ENCODE measurements at places on chromosomes 4 and X.

GRCh38 chr4:123618606-123619005 is 222.0 kb downstream of the SPRY1 start:
- DNase-seq: no peak

GRCh38 chr4:120555058-120555457 is 367.5 kb downstream of the PRDM5 start:
- DNase-seq: no peak

DNA sequence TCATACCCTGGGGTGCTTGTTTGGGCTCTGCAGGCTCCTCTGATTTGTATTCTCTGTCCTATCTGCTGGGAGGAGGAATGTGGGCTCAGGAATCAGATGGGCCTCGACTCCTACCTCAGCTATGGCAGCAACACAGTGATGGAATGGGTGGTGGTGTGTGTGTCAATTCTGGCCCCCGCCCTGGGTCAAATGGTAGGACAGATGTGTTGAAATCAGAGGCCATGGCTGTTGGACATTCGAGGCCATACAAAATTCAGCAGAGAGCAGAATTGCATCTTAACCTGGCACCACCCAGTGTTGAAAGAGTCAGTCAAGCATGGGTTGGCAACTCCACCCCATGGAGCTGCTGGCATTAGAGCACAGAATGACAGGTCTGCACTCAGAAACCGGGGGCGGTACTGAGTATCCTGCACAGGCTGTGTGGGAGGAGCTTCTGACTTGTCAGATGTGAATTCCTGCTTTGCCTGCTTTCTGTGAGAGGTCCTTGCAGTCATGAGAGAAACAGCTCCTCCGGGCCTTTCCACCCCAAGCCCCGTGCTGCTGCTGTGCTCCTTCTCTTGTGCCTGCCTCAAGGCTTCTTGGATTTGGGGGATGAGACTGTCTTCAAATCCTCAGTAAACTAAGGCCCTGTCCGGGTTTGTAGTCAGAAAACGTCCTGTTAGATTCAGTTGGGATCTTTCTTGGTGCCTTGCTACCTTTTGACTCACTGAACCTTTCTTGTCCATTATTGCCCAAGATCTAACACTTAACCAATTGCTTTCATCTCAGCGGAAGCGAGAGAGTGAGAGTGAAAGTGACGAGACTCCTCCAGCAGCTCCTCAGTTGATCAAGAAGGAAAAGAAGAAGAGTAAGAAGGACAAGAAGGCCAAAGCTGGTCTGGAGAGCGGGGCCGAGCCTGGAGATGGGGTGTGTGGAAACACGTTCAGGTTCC is 13.0 kb downstream of the DKC1 start:
- DNase-seq: no peak

DNA sequence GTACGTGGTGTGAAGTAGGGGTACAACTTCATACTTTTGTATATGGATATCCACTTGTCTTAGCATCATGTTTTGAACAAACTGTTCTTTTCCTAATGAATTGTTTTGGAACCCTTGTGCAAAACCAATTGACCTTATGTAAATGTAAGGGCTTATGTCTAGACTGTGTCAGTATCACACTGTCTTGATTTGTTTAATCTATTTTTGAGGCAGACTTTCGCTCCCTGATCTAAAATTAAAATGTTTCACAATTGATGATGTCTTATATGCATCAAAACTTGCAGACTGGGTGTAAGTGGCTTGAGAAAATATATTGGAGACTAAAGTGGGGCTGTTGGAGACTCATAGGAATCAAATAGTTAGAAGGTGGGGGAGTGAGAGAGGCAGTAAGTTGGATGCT is 25.2 kb downstream of the REPS2 start:
- no peak for DNase-seq

DNA sequence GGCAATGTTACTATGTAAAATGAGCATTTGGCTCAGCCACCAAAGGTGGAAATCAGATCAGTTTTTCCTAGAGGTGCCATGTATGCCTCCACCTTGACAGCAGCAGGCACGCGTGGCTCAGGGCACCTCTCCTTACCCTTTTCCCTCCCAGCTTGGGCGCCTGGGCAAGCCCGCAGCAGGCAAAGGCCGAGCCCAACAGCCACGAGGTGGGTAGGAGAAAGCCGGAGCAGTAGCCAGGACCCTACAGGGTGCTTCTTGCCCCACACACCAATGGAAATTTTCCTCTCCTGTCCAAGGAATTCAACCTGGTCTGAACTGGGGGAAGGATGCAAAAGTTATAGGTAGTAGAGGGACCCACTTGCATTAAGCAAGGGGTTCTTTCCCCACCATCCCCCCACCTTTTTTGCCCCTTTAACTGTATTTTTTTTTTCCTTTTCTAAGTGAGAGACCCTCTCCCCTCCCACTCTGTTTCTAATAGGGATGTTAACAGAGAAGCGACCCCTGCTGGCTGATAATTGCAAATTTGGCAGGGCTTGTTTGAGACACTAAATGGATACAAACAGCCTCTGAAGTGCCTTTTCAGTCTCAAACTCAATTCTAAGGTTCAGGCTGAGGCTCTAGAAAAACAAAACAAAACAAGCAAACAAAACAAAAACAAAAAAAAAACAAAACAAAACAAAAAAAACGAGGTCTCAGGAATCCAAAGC is 895.1 kb downstream of the PCDH18 start:
- peak; percentile 39 for DNase-seq

DNA sequence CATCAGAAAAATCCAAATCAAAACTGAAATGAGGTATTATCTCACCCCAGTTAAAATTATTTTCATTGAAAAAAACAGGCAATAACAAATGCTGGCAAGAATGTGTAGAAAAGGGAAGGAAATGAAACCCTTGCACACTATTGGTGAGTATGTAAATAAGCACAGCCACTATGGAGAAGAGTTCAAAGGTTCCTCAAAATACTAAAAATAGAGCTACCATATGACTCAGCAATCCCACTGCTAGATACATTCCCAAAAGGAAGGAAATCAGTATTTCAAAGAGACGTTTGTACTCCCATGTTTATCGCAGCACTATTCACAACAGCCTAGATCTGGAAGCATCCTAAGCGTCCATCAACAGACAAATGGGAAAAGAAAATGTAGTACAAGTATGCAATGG is 932.4 kb downstream of the PCDH18 start:
- DNase-seq: no peak

DNA sequence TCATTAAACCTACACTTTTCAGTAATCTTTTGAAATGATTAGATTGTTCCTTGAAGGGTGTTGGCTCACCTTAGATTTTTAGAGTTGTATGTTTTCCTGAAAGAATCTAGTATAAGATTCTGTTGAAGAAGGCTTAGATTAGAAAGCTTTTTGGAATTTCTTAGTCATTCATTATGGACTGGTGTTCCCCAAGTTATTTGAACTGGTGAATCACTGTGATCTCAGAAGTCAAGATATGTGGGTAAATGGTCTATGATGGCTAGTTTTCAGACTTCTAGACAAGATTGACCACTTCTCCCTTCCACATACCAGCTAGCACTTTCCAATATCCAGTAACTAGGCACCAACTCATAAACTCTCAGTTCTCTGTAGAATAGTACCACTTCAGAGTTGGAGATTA is 138.1 kb downstream of the KDM6A start:
- DNase-seq: no peak

GRCh38 chr4:26069218-26069617 is 155.2 kb downstream of the SMIM20 start:
- peak; percentile 50 for DNase-seq

GRCh38 chrX:133994576-133994975 is 9.2 kb upstream of the GPC3 start:
- DNase-seq: no peak

GRCh38 chr4:74309223-74309622 is 953 bp downstream of the EPGN start:
- no peak for DNase-seq

- DNase-seq: no peak
Observed at GRCh38 chr4:123127875-123128274, 205.5 kb upstream of the NUDT6 start.

DNA sequence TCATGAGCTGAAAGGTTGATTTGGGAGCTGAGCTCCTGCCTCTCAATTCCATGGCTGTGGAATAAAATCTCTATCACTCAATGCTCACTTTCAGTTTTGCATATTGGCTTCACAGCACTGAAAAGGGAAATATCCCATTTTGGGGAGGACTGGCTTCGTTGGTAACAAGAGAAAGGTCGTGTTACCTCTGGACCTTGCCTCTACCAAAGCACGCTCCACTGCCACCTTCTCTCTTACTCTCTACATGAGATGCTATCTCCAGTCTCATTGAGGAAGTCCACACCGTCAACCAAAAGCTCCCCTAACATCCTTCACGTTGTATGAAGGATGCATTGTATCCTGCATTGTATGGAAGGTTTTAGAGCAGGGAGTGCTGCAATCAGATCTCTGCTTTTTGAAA is 195.0 kb upstream of the LDB2 start:
- no peak for DNase-seq

DNA sequence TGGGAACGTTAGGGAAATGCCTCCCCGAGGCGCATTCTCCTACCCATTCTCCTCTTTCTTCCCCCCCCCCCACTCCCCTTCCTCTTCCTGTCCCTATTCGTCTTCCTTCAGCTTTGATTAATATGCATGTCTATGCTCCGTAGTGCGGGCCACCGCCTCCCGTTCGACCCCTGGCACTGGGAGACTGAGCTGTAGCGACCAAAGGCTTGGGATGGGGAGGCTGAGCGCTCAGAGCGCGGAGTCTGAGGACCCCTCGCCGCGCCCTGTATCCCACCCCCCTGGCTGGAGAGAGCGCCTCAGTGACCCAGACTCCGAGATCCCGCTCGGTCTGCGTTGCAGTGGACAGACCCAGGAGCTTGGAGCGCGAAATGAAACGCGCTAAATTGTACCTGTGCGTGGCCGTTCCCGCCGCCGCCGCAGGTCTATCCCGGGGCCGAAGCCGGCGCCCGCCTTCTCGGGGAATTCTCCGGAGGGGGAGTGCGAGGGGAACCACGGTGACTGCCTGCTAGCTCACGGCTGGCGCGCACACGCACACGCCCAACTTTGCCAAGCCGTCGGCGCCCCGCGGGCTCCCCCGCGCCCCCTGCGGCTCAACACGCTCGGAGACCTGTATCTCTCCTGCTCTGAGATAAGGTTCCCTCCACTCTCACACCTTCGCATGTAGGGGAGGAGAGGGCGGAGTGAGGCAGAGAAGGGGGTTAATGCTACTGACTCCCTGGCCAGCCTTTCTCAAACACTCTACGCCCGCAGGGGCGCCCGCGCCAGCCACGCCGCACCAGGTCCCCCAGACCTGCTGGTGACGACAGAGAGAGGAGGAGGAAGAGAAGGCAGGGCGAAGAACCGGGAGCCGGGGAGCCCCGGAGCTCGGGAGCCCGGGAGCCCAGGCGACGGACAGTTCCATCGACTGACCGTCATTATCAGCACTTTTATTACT is 1.5 kb upstream of the PTCHD1 start:
- DNase-seq: peak; percentile 49

GRCh38 chr4:7807351-7807921 is 132.2 kb downstream of the AFAP1 start:
- no peak for DNase-seq

GRCh38 chr4:14070289-14070880 is 442.9 kb upstream of the BOD1L1 start:
- DNase-seq: no peak

DNA sequence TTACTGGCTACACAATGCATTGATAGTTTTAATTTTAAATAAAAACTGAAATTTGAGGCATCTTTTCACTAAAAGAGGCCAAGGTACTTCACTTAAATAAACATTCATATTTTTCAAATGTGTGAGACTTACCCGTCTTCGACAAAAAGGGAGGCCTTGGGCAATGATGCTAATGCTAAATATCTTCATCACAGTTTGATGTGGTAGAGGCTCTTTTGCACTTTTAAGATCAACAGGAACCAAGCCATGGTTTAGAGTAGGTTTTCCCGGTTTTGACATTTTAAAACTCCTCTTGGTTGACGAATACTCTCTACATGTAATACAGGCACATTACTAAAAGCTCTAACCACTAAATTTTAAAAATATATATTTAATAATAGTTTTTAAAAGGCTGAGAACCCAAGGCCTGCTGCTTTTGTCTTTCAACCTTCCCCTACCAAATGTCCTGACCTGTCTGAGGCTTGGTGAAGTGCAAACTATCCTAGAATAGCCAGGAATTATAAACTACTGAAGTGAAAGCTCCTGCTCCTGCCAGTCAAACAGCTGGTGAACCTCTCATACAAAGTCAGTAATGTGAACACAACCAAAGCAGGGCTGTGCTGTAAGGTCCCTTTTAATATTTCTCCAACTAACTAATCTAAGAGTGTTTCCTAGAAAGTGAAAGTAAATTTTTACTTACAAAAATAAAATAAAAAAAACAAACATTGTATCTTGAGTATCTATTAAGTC is 153.7 kb downstream of the FBXW7 start:
- no peak for DNase-seq

DNA sequence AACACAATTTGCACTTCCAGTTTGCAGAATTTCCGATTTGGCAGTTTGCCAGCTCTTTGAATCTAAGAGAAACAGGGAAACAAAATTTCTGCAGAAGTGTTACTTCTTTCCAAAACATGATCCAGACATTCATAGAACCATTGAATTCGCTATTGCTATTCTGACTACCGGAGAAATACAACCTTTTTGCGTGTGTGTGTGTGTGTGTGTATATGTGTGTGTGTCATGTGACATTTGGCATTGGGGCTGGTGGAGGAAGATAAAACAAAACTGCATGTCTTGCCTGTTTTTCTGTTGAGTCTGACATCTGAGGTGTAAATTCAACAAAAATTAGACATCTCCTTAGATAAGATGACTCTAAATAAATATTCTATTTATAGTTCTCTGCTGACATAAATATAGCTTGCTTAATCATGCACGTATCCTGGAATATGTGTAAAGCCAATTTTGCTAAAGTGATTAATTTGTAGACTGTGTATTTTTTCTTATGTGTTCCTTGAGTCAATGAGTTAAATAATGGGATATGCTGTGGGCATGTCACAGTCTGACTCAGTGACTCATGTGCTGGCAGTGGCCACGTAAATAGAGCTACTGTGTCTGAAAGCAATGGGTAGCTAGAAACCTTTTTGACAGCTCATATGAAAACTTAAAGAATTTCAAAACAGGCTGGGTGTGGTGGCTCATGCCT is 98.9 kb downstream of the HPGD start:
- no peak for DNase-seq

GRCh38 chrX:68876731-68877130 is 47.9 kb downstream of the EFNB1 start:
- peak; percentile 60 for DNase-seq

- DNase-seq: no peak
Observed at GRCh38 chr4:149202117-149202516, 613.5 kb downstream of the IQCM start.

DNA sequence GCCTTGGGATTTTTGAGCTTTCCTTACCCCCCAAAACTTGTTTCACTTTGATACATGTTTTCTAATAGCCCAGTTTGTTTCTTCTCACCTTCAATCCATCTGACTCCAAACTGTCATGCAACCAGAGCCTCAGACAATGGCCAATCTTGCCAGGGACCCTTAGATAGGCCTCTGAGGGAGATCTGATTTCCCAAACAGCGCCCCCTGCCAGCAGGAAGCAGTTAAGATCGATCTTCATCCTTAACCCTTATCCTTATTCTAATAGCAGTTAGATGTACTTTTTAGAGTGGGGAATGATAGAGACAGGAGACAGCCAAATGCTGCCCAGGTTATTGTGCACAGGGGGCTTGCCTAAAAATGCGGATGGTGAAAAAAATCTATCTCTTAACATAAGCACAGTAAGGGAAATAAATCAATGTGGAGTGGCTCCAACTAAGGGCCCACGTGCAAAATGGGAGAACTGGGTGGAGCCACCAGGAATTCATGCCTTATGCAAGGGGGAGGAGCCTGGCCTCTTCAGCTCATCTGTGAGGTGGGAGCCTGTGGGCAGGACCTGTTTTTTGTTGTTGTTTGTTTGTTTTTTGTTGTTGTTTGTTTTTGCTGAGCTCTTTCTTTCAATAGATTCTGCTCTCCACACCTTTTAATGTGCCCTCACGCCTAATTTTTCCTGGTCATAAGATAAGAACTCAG is 833.6 kb upstream of the AGA start:
- no peak for DNase-seq

Measured in D341Med (cell line).